ENCODE measurements at places on chromosomes 6 and 20.

DNA sequence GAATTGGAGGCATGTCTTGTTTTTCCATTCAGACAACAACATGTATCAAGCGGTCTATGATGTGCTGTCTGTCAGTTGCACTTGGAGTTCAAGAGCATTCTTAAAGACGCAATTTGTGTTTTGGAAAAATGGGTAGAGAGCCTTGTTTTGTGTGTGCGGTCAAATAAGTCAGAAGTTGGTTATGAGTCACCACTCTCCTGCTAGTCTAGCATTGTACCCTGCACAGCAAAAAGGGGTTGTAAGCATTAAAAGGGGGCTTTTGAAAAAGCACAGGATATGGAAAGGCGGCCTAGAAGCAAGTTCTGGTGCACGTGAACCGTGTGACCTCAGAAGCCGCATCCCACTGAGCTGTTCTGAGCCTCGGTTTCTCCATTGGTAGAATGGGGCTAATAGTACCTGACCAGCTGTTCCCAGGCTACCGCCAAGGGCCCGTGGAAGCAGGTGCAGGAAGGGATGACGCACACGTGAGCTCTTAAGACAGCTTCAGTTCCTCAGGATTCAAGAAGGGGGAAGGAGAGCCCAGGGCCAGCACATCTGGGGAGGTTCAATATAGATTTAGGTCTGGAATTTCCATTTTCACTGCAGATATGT is 61.6 kb upstream of the SNX9 start:
- DNase-seq: peak; percentile 73

- DNase-seq: no peak
Observed at GRCh38 chr6:103750603-103751002, 1109.1 kb downstream of the HACE1 start.

DNA sequence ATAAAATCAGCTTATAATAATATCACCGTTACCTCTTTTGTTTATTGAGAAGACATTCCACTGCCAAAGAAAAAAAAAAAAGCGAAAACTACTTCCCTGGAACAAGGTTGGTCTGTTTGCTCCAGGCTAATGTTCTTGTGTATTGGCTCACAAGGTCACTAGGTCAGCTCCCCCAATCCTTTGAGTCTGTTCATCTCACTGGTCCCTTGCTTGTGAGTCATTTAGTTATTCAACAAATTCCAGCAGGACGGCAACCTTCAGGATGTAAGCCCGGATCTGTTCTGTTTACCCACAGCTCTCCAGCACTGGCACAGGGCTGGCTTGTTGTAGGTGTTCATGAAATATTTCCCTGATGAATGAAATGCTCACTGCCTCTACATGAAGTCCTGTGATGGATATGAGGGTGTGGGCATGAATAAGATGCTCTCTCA is 3.3 kb downstream of the ARHGAP40 start:
- no peak for DNase-seq

- no peak for DNase-seq
Observed at GRCh38 chr6:14474816-14475215, 357.2 kb downstream of the CD83 start.

DNA sequence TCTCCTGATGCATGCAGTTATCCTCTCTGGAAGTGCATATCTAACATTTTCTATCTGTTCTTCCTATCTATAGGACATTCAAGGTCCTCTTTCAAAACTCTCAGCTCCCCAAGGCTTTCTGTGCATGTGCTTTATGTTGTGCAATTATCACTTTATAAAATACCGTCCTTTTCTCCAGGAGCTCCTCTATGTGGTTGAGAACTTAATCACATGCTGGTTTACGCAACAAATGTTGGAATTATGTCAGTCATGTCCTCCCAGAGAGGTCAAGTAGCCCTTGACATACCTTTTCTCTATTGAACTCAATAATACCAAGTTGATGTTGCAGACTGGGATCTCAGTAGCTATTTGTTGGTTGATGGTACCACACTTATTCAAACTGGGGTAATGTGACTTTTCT is 388.4 kb downstream of the BTBD3 start:
- no peak for DNase-seq

- DNase-seq: no peak
Observed at GRCh38 chr20:58746620-58747019, 54.0 kb downstream of the NPEPL1 start.

DNA sequence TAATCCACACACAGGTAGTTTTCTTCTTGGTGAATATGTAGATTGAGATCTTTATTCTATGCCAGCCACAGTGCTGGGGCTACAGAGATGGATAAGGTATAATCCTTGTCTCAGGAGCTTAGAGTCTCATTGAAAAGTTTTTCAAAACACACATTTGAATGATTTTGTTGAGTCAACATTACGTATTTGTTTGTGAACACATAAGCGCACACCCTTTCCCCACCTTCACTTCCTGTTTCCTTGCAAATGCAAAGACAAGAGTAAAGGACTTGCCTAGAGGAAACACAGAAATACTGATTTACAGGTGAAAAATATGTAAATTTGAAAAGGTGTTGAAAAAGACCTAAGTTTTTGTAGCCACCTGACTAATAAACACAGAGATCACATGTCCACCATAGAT is 27.8 kb downstream of the VAPB start:
- no peak for DNase-seq

DNA sequence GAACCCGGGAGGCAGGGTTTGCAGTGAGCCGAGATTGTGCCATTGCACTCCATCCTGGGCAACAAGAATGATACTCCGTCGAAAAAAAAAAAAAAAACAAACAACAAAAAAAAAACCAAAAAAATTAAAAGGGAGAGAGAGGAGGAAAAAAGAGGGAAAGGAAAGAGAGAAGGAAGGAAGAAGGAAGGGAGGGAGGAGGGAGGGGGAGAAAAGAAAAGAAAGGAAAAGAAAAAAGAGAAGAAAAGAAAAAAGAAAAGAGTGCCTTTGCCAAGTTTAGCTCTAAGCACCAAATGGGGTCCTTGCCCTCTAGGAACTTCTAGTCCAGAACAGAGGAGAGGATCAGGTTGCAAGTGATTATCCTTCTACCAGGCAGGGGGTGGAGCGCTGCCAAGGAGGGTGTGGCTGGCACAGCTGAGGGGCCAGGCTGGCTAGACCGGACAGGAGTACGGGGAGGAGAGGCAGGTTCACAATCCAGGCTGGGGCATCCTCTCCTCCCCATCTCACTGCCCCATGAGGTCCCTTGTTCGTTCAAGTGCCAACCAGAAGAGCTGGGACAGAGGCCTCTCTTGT is 19.1 kb downstream of the GNAS start:
- no peak for DNase-seq

DNA sequence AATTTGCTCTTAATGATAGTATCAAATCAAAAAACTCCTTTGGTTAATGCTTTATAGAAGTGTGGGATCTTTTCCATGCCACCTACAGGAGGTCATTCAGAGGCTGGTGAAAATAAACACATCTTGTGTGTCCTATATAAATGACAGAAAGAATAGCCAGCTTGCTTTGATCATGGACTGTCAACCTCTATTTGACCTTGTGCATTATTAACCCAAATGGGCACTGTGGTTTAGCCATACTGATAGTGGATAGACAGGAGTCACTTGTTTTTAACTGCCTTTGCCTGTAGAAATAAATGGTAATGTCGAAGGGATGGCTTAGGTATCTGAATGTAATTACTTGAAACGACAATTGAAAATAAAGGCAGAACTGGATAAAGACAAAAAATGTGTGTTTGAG is 123.8 kb downstream of the CDKAL1 start:
- DNase-seq: no peak
